Esophagus mucosa (tissue), 1 donor: ENCODE measurements at places on chromosomes 6 and 20. TPM values are rescaled to one million over a fixed set of nuclear protein-coding genes. Genes with fewer than 3 reads are reported as not detected.

The PACRG gene
- 0.76 TPM for total RNA-seq

The TBC1D22B gene
- 10.0 TPM for total RNA-seq

The CFAP206 gene
- 0.28 TPM for total RNA-seq

The SYCP2L gene
- total RNA-seq, result not detected

The SIRPA gene
- 15.1 TPM for total RNA-seq

The BPI gene
- total RNA-seq, result not detected

The ATP5F1E gene
- total RNA-seq, result 60.8 TPM

The ADGRB3 gene
- 0.20 TPM for total RNA-seq

The NDUFAF4 gene
- 20.6 TPM for total RNA-seq

The TTLL9 gene
- total RNA-seq, result 0.16 TPM

The GSTA3 gene
- total RNA-seq, result not detected

The MAP7 gene
- total RNA-seq, result 29.9 TPM

The MCHR2 gene
- total RNA-seq, result not detected

The STMND1 gene
- total RNA-seq, result not detected

The HFE gene
- total RNA-seq, result 4.7 TPM

The WFDC2 gene
- 37.9 TPM for total RNA-seq

The SULF2 gene
- total RNA-seq, result 26.4 TPM

The ZSWIM1 gene
- total RNA-seq, result 7.2 TPM

The PAK5 gene
- total RNA-seq, result 0.52 TPM

The MATN4 gene
- 0.16 TPM for total RNA-seq

The MYH7B gene
- total RNA-seq, result not detected

The MDFI gene
- total RNA-seq, result 47.1 TPM

The HCRTR2 gene
- not detected for total RNA-seq

The MYB gene
- total RNA-seq, result 1.3 TPM

The CAP2 gene
- total RNA-seq, result 3.0 TPM

The NTSR1 gene
- total RNA-seq, result not detected

The GOPC gene
- 11.3 TPM for total RNA-seq

The ABCC10 gene
- 18.3 TPM for total RNA-seq

The FBXO9 gene
- 96.8 TPM for total RNA-seq

The LTA gene
- total RNA-seq, result not detected

The ADRM1 gene
- 76.1 TPM for total RNA-seq

The C2 gene
- 2.9 TPM for total RNA-seq

The REM1 gene
- 0.20 TPM for total RNA-seq

The NKAIN4 gene
- not detected for total RNA-seq

The MYBL2 gene
- total RNA-seq, result 17.1 TPM

The ZNF165 gene
- 3.0 TPM for total RNA-seq

The PTCRA gene
- not detected for total RNA-seq
